Activated T-helper 1 cell treated with anti-CD3 and anti-CD28 coated beads, Interleukin-2, amount 50 U/mL, for 16 hours (primary cell): ENCODE measurements at places on chromosomes 13 and 19.

- DNase-seq: no peak
Observed at GRCh38 chr19:56088497-56089215, 32.4 kb downstream of the ZNF787 start.

DNA sequence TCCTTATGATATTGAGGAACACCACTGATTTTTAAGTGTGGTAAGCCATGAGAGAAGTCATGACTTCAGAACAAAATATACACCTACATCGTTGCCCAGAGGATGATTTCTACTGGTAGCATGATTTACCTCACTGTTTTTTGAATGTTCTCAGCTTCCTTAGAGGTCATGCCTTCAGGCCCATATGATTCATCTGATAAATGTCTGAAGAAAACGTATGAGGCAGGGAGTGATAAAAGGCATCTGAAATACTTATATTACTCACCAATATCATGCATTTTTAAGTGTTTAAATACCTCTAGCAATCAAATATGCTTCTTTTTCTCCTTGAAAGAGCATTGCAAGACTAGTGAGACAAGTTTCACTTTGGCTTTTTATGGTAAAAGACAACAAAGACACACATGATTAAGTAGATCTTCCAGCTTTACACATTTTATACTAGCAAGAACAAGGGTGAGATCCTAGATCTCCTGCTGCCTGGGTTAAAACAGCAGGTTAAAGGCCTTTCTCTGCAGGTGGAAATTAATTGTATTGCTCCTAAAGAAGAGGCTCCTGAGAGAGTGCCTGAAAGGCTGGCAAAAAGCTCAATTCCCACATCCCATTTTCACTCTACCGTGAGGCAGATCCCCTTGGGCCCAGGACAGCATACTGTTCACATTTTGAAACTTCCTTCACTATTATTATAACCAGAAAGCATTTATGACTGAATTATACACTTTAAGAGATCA is 432.4 kb downstream of the SLITRK1 start:
- DNase-seq: no peak

DNA sequence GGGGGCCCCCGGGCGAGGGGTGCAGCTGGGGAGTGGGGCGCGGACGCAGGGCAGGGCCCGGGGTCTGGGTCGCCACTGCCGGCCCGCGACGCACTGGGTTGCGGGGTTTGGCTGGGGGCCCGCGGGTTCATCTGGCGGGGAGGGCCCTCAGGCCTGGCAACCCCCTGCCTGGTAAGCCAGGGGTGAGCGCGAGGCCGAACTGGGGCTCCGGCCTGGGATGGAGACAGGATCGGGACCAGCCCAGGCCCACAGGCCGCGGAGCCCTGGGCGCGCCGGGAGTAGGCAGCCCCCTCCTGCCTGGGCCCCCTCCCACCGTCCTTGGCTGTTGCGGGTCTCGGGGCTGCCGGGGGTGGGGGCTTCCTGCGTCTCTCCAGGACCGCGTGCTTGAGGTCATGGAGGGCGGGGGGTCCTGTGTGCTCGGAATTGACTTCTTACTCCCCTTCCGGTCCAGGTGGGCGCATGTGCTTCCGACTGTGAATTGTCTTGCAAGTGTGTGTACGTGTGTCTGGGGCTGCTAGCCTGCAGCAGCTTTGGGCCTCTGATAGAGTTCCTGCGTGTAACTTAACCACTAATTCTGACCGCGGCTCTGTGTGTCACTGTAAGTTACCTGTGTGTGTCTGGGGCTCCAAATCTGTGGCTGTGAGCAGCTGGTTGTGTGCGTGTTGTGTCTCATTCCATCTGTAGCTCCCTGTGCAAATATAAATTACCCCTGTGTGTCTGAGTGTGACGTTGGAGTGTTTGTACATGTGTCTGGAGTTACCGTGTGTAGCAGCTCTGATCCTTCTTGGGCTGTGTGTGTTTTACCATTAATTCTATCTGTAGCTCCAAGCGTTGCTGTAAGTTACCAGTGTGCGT is 751 bp downstream of the GRAMD1A start:
- peak; percentile 24 for DNase-seq

GRCh38 chr19:52637718-52638585 is at the start of gene ZNF83:
Gene ZNF83, minus strand, starts transcription at chr19:52638355.
- peak; percentile 84 for DNase-seq

DNA sequence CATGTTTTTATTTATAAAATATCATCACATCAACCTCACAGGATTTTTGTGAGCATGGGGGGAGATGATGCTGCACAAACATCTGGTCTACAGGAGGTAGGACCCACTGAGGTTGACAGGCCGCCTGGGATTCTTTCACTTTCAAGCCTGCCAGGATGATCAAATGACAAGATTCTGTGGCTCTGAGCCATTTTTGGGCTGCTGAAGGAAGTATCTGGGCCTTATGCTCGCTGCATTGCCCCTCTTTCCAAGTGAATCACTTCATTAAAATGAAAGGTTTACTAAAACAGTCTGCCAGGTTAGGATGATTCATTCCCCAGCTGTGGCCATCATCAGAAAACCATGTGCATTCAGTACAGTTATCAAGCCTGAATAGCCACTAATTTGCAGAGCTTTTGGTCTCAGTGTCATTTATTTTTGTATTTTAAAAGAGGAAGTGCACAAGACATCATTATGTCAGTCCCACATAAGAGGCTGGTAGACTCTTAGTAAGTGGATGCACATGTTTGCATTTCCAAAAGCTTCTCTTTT is 34.4 kb downstream of the STARD13 start:
- DNase-seq: no peak

- no peak for DNase-seq
Observed at GRCh38 chr13:34179481-34179880, 361.5 kb downstream of the RFC3 start.

DNA sequence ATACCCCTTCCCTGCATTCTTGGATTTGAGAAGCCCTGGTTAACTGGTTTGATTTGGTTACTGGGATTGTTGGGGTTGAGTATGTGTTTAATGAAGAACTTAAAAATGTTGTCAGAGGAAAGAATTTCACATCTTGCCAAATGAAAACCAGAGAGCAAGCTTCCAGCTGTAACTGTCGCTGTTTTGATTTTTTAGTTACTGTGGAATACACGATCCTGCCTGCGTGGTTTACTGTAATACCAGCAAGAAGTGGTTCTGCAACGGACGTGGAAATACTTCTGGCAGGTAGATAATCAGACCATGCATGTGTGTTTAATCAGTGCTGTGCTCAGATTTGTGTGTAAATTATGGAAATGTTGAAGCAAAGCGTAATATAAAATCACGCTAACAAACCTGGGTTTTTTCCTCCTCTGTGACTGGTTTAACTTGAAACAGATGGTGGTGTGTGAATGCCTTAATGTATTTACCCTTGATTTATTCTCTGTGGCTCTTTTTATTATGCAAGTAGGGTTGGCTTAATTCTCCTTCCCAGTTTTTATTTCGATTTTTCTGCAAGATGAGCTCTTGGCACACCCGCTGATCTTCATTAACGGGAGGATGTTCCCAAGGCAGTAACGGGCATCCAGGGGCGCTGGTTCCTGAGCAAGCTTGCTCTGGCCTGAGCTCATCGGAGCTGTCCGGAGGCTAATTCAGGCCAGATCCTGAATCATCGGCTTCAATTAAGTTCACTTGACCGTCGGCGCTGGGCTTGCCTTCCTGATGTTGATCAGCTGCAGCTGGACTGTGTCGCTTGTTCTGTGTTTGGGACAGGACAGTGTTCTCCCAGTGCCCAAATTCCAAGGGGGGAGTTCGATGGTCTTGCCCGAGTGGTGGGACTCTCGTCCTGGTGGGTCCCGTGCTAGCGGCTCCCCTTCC is 16.0 kb downstream of the UPF1 start:
- DNase-seq: no peak
